ENCODE measurements at places on chromosomes 6 and 20.

- DNase-seq: peak; percentile 59
Measured at GRCh38 chr6:36131511-36132245, 1.4 kb downstream of the MAPK13 start.

DNA sequence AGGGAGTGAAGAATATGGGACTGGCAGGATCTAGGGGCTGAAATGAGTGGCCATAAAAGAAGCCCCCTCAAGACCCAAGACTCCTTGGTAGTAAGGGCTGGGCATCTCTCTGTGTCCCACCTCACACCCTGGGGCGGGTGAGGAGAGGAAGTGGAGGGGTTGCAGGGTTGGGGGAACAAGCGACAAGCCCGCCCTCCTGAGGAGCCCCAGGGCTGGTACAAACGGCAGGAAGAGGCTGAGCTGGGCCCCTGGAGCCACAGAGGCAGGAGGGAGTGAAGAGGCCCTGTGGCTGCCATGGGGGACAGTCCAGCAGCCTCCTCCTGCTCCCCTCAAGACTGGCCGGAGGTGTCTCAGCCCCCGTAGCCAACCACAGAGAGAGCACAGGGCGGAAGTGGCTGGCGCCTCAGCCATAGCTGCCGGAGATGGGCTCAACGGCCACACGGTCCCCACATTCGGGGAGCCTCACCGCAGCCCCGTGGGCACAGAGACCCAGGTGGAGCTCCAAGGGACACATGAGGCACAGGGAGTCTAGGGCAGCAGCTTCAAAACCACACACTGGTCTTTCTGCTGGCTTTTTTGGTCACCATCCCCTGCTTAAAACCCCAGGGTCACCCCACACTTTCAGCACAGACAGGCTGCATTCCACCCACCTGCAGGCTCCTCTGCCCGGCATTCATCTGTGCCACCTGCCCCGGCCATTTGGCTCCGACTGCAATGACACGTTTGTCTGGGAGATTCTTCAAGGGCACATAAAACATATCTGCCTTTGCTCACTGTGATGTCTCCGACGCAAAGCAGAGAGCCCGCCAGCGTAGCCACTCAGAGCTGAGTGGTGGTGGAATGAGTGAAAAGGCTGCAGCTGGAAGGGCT is 524 bp downstream of the C20orf203 start:
- peak; percentile 19 for DNase-seq

- DNase-seq: peak; percentile 9
Measured at GRCh38 chr20:32441638-32442037, 83.5 kb downstream of the ASXL1 start.

DNA sequence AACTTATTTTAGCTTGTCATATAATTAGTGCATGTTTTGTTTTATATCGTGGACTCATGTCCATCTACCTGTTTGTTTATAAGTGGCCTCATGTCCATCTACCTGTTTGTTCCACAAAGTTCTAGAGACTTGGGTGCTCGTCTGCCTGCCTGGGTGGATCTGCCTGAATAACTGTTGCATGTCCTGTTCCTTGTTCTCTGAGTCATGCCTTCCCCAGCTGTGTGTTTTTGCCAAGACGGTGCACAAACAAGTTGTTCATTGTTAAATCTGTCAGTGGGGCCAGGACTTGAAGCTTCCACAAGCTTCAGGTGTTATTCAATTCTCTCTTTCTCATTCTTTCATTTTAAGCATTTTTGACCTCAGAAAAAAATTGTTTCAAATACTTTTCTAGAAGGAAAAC is 358.0 kb upstream of the CITED2 start:
- DNase-seq: no peak

DNA sequence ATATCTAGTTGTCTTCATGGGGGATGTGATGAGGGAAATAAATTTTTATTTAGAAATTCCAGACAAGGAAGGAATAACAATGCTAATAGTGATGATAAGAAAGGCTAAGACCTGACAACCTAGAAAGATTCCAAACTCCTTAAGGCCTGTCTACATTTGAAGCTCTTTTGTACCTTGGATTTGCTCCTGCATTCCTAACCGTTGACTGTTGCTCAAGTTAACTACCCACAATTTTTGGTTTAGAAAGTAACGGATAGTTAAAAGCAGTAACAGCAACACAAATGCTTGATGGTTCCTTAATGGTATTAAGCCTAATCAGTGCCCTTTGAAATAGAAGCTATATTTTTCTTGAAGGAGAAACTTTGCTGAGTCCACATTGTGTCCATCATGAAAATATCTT is 52.9 kb downstream of the TRMT11 start:
- DNase-seq: no peak

DNA sequence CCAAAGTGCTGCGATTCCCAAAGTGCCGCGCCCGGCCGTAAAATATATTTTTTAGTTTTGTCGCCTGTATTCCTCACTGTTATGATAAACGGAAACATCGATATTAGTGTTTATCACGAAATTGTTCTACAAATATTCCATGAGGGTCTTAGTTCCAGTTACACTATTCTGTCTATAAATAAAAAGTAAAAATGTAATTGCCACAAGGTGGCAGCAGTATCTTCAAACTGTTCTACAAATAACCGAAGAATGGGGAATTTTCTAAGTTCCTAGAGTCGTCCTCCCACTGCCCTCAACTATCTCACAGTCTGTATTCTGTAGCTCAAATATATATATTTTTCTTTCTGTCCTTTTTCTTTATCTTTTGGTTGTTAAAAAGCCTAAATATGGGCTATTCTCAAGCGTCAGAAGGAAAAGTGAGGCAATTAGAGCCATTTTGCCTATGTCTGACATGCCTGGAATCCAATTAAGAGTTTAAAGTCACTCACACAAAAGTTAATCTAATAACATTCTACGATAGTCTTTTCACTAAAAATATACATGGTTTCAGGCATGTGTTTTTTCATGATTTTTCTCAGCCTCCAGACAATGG is 14.2 kb upstream of the FAM162B start:
- DNase-seq: no peak

DNA sequence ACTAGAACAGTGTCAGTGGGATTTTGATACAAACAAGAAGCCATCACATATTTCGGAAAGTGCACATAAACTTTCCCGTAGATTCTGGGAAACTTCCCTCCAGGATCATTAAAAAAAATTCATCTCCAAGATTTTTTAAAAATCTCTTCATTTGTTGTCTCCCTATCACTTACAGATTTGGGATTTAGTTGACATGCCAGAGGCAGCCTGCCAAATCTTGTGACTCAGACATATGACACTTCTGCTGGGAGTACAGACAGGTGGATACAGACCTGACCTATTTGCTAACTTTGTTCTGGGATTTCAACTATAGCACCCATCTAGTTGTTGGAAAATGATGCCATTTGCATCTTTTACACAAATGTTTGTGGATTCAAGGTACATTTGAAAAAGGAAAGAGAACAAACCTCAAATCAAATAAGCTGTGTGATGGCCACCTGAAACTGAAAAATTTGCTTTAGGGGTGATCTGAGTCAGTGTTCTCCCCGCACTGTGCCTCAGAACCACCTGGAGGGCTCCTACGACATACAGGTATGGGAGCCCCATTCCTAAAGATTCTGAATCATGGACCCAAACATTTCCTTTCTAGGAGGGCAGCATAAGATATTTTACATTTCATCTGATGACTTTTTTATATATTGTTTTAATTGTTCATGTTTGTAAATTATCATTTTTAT is 21.9 kb upstream of the CD2AP start:
- no peak for DNase-seq

DNA sequence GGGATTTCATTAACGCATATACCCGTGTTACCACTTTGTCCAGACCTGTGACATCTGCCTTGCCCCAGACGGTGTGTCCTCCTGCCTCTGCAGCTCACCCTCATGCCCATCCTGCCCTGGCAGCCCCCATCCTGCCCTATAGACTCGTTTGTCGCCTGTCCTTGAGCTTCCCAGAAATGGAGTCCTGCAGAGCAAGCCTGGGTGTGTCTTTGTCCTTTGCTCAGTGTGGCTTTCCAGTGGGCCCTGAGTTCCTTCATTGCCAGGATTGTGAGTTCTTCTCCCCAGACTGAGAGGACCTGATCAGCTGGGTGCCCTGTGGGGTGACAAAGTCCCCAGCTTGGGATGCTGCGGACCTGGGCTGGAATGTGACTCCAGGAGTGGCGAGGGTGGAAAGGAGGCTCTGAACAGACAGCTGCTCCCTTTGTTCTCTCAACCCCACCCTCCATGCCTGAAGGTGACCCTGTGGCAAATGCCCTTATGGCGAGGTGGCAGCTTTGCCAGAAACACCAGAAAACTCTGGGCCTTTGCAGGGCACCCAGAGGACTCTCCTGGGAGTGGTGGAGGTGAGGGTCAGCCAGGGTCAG is 2.4 kb upstream of the CST3 start:
- no peak for DNase-seq

DNA sequence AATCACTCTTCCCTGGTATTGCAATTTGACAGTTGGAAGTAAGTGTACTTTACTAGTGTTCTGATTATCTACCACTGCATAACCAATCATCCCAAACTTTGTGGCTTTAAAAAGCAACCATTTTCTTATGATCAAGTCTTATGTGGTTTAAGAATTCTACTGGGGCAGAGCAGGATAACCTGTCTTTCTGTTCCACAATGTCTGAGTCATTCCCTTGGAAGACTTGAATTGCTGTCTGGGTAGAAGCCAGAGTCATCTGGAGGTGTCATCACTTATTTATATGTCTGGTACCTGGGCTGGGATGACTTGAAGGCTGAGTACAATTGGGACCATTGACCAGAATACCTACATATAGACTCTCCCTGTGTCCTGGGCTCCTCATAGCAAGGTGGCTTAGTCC is 644.3 kb downstream of the HDGFL1 start:
- DNase-seq: no peak

DNA sequence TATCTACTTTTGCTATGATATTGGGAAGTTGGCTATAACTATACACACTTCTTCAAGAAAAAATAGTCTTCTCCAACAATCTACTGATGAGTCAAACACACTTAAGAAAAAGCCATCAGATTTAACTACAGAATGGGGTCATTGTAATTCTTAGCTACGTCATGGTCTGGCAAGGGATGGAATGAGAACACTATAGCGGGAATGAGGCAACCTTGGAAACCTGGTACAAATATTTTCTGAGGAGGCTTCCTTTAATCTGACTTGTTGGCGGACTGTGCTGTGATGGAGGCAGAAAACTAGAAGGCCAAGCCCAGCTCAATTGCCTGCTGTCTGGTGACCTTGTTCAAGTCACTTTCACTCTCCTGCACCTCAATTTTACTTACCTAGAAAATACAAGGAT is 586.8 kb upstream of the JAG1 start:
- DNase-seq: no peak

All from stimulated activated CD4-positive, alpha-beta T cell treated with anti-CD3 and anti-CD28 coated beads, Interleukin-2, amount 100 ng/mL, for 24 hours (primary cell).